ENCODE measurements at places on chromosomes 3 and 15. TPM values are rescaled to one million over a fixed set of nuclear protein-coding genes. Genes with fewer than 3 reads are reported as not detected.

GABRR3 gene
- not detected for total RNA-seq

ZDHHC23 gene
- total RNA-seq: 6.1 TPM

PTH1R gene
- 0.40 TPM for total RNA-seq

BNC1 gene
- 14.2 TPM for total RNA-seq

CPNE9 gene
- total RNA-seq: not detected

IQCF5 gene
- total RNA-seq: not detected

GRCh38 chr15:88394553-88395145 lies 72.5 kb downstream of the MRPL46 start:
- DNase-seq: no peak

SHC4 gene
- total RNA-seq: 0.18 TPM

GPR156 gene
- 0.13 TPM for total RNA-seq

DUOXA2 gene
- not detected for total RNA-seq

- no peak for DNase-seq
These were observed 111.2 kb upstream of the STT3B start for GRCh38 chr3:31421314-31422048.

GOLGA8Q gene
- total RNA-seq: 0.59 TPM
